Endothelial cell of umbilical vein (primary cell): ENCODE measurements at places on chromosomes 11 and 22.

GRCh38 chr11:69373251-69373635 is 79.3 kb downstream of the MYEOV start:
- no peak for DNase-seq

- no peak for DNase-seq
Observed at GRCh38 chr22:43533656-43534428, 122.0 kb downstream of the MPPED1 start.

DNA sequence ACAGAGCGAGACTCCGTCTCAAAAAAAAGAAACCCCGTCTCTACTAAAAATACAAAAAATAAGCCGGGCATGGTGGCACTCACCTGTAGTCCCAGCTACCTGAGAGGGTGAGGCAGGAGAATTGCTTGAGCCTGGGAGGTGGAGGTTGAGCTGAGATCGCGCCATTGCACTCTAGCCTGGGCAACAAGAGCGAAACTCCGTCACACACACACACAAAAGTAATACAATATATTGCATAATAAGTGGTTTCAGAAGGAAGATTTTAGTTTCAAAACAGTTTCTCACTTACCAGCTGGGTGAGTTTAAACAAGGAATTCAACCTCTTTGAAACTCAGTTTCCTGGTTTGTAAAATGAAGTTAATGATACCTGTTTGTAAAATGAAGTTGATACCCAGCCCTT is 32.7 kb upstream of the HTR3A start:
- no peak for DNase-seq

DNA sequence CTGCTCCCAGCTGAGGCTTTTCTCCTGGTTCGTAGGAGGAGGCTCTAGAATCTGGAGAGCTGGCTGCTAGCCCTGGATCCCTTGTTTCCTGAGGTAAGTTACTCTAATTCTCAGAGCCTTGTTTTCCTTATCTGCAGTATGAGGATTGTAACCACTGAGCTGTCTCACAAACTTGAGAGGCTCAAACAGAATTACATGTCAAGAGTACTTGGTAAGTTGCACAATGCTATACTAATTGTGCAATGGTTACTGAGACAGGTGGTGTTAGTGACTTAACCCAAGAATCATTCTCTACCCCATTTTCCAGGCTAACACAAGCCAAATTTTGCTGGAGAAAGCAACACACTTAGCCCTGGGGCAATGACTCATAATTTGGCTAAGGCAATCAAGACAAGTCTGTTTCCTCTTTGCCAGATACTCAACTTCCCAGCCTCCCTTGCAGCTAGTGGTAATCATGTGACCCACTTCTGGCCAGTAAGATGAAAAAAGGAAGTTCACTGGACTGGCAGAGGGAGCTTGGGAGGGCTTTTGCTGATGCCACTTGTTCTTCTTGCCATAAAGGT is 348.0 kb downstream of the TENM4 start:
- peak; percentile 26 for DNase-seq

DNA sequence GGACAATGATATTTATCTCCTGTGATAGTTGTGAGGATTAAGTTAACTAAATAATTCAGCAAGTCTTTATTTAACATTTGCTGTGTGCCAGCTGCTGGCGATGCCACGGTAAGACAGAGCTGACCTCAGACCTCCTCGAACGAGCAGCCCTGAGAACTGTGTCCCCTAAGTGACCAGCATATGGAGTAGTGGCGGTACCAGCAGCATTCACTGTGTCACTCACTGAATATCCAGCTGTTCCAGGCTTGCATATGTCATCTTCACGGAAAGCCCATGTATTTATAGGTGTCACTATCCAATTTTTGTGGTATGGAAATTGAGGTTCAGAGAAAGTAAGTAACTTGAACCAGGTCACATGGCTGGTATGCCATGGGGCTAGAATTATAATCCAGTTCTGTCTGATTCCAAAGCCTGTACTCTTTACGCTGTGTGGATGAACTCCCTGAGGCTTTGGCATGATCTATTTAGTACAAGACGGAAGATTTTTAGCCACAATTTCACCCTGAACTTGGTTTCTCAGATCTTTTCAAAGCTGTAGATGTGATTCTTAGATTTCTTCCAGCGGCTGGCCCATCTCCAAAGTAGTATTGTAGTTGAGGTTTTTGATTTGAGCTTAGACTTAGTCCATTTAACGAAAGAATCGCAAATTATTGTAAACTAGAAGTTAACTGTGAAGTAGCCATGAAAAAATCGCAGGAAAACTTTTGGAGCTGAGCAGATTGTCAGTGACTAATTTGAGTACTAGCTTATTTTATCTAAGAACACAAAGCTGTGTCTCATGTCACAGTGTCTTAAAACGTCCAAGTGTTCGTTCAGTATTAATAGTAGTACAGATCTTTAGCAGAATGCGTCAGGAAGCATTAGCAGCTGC is 49.4 kb upstream of the MYO18B start:
- no peak for DNase-seq

GRCh38 chr11:135069890-135070289 is 657.8 kb upstream of the B3GAT1 start:
- no peak for DNase-seq

DNA sequence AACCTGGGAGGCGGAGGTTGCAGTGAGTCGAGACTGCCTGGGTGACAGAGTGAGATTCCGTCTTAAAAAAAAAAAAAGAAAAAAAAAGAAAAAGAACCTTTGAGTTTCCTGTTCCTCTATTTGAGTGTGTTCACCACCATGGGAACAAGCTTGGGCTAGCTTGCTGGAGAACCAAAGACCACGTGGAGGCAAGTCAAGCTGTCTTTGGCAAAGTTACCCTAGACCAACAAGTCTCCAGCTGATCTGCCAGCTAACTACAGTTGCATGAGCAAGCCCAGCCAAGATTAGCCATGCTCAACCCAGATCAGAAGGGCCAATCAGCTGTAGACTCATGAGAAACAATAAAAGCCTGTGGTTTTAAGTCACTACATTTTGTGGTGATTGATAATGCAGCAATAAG is 29.7 kb downstream of the SLN start:
- no peak for DNase-seq

- DNase-seq: no peak
Observed at GRCh38 chr22:44965171-44965570, 44.6 kb downstream of the PHF21B start.
